Activated T-helper 1 cell treated with anti-CD3 and anti-CD28 coated beads, Interleukin-2, amount 50 U/mL, for 16 hours (primary cell): ENCODE measurements at places on chromosomes 11 and 22.

DNA sequence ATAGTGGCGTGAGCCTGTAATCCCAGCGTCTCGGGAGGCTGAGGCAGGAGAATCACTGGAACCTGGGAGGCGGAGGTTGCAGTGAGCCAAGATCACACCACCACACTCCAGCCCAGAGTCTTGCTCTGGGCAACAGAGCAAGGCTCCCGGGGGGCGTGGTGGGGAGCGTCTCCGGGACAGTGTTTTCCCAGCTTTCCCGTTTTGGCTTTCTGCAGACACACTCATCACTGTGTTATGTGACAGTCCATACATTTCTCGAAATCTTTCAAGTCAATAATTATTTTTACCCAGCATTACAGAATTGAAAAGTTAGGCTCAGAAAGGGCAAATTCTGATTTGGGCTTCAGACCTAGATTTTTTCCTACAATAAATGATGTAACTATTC is 31.7 kb downstream of the NEAT1 start:
- no peak for DNase-seq

DNA sequence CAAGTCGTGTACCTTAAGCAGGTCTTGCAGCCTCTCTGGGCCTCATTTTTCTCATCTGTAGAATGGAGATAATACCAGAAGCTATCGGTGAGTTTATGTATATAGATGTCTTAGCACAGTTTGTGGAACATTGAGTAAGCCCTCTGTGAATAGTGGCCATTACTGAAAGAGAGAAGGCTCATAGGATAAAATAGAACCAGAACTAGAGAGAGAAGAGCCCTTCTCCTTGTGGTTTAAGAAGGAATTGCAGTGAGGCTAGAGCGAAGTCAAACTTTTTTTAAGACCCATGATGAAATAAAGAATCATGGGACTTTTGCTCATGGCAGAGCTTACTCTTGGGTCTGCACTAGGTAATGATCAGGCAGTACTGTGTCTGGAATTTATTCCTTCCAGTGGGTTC is 137.1 kb downstream of the TRIM44 start:
- DNase-seq: no peak

DNA sequence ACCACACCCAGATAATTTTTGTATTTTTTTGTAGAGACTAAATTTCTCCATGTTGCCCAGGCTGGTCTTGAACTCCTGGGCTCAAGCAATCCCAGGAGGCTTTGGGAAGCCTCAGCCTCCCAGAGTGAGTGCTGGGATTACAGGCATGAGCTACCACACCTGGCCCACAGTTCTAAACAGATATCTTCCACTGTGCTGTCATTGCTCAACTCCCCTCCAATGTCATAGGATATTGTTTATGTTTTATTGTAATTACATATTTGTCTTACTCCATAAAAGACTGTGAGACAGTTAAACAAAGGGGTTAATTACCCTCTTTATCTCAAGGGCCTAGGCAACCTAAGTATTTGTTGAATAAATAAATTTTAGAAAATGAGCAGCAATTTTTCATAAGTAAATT is 204.2 kb downstream of the GRM5 start:
- no peak for DNase-seq

- peak; percentile 49 for DNase-seq
Measured at GRCh38 chr11:128472128-128473089, 114.9 kb downstream of the ETS1 start.

DNA sequence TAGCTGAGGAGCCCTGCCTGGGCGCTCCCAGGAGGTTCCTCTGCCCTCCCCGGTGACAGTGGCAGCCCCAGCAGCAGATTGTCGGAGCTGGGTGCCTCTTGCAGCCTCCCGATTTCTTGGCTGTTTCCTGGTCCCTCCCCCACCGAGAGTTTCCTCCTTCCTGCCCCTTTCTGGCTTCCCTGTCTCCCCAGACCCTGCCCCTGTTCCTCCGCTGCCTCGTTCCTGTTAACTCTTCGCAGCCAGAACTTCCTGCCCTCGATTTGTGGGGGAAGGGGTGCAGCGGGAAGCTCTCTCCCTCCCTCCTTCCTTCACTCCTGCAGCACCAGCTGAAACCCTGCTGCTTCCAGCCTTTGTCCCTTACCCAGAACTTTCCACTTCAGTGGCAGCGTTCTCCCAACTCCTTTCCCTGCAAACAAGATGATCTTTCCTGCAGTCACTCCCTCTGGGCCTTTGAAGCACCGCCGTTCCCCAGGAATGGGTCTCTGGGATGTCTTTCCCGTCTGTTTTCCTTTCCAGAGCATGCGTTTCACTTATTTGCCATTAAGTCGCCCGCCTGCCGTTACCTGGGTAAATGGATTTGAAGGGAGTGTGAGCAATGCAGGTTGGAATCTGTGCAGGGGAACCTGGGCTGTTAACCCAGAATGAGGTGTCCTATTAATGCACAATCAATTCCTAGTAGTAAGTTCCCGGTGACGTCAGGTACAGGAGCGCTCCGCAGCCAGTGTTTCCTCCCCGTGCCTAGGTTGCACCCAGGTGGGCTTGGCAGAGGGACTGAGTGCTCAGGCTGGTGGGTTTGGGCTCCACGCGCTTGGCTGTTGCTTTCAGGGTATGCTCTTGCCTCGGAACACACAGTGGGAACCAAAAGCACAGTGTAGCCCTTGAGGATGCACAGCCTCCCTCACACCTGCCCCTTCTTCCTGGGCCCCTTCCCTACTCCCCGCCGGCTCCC is 4.3 kb downstream of the GRK2 start:
- no peak for DNase-seq

- DNase-seq: no peak
Measured at GRCh38 chr11:30447058-30447640, 124.2 kb downstream of the ARL14EP start.

DNA sequence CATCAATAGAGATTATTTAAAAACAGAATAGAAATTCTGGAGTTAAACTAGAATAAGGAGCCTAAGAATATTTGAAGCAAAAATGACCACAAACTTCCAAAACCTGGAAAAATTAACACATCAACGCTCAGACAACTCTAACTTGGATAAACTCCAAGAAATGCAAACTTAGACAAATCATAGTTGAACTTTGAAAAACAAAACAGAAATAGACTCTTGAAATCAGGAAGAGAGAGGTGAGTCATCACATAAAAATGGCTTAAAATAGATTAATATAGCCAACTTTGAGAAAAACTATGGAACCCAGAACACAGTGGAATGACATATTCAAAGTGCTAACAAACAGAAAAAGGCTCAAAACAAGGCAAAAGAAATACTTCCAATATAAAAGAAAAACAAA is 974.2 kb downstream of the JRKL start:
- DNase-seq: no peak
